ENCODE measurements at places on chromosomes 1 and 21.

DNA sequence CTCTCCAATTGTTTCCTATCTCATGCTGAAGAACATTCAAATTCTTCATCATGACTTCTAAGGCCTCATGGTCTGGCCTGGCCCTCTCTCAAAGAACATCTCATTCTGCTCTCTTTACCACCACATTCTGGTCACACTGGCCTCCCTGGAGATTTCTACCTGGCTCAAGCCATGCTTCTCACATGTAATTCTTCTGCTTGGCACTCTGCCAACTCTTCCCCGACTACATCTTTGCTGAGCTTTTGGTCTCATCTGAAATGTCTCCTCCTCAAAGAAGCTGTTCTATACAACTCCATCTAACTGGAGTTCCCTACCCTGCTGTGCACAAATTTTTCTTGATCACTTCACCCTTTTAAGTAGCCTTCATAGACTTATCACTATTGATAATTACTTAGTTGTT, 1.4 kb upstream of the TBX19 start:
- no peak for DNase-seq

GRCh38 chr1:9324246-9325096, 31.8 kb downstream of the SPSB1 start:
- no peak for DNase-seq

GRCh38 chr1:25198663-25199252, 33.5 kb downstream of the SYF2 start:
- DNase-seq = no peak

GRCh38 chr1:207763091-207763490, 11.2 kb downstream of the CD46 start:
- DNase-seq = no peak

GRCh38 chr21:19995253-19995652, 1003.0 kb upstream of the NCAM2 start:
- no peak for DNase-seq

- no peak for DNase-seq
These were observed 27.9 kb downstream of the CASZ1 start for GRCh38 chr1:10768552-10768951.

- no peak for DNase-seq
These were observed 30.3 kb upstream of the COL6A2 start for GRCh38 chr21:46067505-46068201.

- no peak for DNase-seq
These were observed 13.7 kb downstream of the PI4KB start for GRCh38 chr1:151313501-151313900.

DNA sequence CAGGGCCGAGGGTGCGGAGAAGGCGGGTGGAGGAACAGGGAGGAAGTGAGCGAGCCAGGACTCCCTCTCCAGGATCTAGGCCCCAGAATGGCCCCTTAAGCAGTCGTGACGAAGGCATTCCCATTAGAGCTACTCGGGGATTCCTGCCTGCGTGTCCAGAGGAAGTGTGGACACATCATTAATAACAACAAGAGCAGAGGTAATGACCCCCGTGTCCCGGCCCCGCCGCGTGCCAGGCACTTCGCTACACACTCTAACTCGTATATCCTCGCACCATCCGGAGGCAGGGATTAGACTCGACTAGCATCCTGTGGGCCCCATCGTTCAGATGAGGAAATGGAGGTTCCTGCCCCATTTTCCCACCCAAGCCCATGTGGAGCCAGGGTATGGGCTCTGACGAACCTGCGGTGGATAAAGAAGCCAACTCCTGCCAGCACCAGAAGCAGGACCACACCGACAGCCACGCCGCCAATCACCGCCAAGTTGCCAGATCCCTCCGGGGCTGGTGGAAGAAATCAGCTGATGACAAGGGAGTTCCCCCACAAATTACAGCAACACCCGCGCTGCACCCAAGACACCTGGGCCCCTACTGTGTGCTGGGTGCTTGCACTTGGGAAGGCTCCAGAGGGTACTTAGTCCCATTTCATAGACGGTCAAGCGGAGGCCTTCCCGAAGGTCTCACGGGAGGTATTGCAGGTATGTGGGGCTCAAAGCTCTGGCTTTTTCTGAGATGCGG, 21.6 kb downstream of the EPHA2 start:
- DNase-seq = no peak

DNA sequence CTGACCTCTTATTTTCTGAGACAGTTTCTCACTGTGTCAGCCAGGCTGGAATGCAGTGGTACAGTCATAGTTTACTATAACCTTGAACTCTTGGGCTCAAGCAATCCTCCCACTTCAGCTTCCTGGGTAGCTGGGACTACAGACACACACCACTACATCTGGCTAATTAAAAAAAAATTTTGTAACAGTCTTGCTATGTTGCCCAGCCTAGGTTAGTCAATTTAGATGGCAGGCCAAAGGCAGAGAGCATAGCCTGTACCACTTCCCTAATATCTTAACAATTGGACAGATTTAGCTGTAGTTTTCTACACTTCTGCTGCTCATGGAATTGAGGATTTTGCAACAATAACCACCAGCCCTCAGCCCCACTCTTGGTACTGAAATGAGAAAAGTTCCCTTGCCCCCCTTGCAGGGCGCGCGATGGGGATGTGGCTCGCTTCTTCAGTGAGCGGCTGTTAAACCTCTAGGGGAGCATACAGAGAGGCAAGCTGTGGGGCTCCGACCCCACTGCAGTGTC, 34.9 kb upstream of the PTGFRN start:
- DNase-seq = no peak

GRCh38 chr21:32004291-32004690, 131.5 kb downstream of the HUNK start:
- DNase-seq = no peak

GRCh38 chr1:17551755-17552234, 12.3 kb downstream of the ARHGEF10L start:
- no peak for DNase-seq

Data from stimulated activated CD4-positive, alpha-beta T cell treated with anti-CD3 and anti-CD28 coated beads, Interleukin-4, amount 100 ng/mL, for 24 hours (primary cell).